ENCODE measurements at places on chromosomes 4 and X.

- DNase-seq = no peak
Observed at GRCh38 chr4:138967313-138967712, 48.3 kb upstream of the NOCT start.

GRCh38 chr4:35912174-35912573, 332.1 kb downstream of the ARAP2 start:
- DNase-seq = no peak

DNA sequence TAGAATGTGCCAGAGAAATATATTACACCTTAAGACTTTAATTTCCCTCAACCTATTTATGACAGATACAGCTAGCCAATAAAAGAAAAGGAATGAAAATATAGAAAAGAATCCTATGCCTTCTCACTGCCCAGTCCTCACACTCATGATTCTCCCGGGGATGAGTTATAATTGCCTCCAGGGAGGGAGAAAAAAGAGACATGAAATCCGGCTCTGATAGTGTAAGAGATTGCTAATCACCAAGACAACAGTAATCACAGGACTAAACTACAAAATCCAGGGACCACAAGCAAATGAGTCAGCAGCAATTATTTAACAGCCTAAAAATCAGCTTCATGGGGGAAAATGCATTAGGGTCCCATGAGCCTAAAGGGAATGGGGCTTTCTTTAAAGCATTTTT, 95.9 kb upstream of the DUSP21 start:
- no peak for DNase-seq

- peak; percentile 59 for DNase-seq
Observed at GRCh38 chrX:74015379-74016019, 288.5 kb upstream of the ZCCHC13 start.

GRCh38 chr4:127781300-127782024, 660 bp upstream of the HSPA4L start:
- DNase-seq = no peak

DNA sequence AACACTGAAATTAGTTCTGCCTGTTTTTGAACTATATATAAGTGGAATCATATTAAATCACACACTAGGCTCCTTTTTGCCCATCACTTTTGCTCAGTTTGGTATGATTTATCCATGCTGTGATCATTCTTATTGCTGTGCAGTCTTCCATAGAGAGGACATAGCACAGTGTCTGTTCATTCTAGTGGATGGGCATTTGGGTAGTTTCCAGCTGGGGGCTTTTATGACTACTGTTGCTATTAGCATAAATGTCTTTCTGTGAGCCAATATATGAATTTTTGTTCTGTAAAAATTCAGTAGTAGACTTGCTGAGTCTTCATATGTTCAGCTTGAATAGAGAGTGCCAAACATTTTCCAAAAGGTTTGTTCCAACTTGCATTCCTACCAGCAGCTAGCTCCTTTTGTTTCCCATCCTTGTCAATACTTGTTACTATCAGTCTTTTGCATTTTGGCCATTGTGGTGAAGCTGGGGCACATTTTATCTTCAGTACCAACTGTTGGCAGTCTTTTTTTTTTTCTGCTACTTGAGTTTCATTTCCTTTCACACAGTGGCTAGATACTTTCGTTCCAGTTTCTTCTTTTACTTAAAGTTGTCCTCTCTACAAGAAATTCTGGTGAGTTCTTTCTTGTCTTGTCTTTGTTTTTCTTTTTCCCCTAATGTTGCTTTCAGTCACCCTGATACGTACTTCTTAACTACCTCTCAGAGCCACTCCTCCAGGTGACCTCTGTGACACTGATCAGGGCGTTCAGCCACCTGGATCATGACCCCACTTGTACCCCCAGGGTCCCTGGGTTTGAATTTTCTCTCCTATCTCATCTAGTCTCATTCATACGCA, 87.0 kb downstream of the ANXA3 start:
- no peak for DNase-seq

GRCh38 chr4:169314906-169315305, 44.1 kb upstream of the SH3RF1 start:
- DNase-seq = no peak
